Ecto neural progenitor cell (in vitro differentiated cells): ENCODE measurements at places on chromosomes 5 and 9.

DNA sequence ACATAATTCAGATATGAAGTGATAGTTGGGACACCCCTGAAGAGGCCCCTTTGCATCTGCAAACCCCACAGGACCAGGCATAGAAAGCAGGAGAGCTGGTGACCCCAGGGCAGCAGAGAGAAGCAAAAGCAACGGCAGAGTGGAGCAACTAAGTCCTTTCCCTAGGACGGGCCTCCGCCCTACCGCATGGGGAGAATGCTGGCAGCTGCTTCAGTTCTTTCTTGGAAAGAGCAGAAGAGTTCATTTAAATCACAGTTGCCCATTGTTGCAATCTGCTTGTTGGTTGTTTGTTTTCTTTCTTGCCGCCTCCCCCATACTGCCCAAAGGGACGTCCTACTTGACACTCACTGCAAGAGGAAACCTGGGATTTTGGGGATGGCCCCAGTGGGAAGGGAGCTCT is 126.2 kb downstream of the ADAMTS16 start:
- no peak for DNase-seq

DNA sequence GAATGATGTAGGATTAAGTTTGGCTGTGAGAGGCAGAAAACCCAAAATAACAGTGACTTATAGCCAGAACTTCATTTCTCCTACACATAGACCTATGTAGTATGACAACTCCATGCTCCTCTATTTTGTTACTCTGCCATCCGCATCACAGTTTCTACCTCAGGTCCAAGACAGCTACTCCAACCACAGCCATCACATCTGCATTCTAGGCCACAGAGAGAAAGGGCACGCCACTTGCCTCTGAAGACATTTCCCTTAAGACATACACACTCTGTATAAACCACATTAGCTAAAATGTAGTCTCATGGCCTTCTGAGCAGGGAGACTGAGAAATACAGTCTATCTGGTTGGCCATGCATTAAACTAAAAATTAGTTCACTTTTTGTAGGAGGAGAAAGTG is 10.0 kb downstream of the SPINK4 start:
- no peak for DNase-seq

- DNase-seq = no peak
Observed at GRCh38 chr5:107487056-107487542, 183.6 kb downstream of the EFNA5 start.

DNA sequence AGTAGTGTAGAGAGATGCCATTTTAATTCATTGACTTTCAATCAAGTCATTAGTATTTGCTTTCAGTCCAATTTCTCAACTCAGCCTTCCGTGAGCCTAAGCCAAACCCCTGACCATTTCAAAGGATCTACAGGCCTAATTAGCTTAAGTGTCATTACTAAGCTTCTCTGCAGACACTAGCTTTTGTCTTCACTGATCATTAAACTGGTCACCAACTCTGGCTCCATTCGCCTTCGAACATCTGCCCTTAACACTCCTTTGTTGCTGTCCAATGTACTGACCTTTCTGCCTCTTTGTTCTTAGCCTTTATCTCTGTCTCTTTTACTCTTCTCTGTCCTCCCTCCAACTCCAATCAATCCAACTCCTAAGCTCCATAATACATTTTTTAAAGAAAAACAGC is 299.3 kb downstream of the DIRAS2 start:
- no peak for DNase-seq

GRCh38 chr5:74613283-74613682 is 27.2 kb downstream of the ENC1 start:
- no peak for DNase-seq

DNA sequence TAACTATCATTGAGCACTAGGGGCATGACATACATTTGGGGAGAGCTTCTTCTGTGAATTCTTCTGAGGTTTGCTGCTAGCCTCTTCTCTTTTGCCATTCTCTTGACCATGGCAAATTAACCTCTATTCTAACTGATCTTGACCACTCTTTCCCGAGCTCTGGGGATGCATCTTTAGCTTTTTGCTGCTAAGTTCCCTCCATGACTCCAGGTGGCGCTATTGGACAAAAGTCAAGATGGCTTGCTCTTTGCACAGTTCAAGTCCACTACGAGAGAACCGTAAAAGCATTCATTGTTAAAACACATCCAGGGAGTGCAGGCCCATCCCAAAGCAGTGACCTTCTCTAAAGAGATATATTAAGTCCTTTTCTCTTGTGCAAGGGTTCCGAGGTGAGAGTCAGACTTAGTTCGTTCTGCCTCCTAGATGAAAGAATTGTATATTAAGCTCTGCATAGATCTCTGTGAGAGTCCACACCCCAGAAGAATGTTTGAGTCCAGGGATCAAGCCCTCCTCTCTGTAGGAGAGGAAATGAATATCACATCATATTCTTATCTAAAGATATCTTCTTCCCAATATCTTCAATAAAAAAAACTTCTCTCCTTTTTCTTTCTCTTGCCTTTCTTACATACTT is 1152.9 kb upstream of the CDH6 start:
- peak; percentile 65 for DNase-seq

DNA sequence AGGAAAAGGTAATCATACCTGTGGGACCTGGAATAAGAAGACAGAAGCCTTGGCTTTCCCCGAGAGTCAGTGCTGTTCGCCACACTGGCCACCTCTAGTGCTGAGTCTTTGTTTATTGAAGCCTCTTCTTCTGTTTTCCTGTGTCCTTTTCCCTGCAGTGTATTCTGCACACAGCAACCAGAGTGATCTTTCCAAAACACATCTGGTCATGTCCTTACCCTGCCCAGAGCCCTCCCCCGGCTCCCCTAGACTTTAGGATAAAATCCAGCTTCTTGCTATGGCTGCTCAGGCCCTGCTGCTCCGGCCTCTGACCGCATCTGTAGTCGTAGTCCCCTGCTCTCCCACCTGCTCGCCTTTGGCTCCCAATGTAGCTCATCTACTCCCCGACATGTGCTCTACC is 28.3 kb downstream of the GALNT10 start:
- no peak for DNase-seq

DNA sequence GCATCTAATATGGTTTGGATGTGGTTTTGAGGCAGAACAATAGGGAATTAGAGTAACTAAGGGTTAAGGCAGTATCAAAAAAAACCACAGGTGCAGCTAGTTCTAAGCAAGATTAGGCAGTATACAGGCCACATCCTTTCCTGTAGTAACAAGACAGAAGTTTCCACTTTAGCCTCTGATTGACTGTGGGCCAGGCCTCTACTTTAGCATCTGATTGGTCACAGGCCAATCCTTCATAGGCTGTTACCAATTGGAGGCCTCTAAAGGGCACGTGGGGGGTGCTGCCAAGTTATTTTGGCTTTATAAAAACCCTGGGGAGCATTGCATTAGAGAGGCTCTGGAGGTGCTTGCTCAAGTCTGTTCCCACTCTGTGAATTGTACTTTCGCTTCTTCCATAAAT is 144.1 kb upstream of the ST8SIA4 start:
- DNase-seq = no peak

DNA sequence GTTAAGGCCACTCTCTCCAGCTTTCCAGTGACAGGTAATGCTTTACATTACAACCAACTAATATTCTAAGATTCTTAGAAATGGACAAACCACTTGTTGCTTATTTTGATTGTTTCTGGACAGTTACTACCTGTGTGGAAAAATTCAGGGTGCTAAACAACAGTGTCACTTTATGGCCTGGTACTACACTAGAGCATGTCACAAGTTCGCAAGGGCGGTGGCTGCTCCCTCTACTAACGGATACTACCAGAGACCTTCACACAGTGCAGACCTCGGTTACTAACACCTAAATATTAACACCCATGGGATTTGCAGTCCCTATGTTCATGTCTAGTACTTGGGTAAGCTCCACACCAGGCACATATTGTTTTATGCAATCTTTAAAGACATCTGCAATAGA is 13.4 kb downstream of the HMGXB3 start:
- DNase-seq = no peak

- DNase-seq = no peak
Observed at GRCh38 chr5:171127314-171127713, 181.7 kb upstream of the TLX3 start.

DNA sequence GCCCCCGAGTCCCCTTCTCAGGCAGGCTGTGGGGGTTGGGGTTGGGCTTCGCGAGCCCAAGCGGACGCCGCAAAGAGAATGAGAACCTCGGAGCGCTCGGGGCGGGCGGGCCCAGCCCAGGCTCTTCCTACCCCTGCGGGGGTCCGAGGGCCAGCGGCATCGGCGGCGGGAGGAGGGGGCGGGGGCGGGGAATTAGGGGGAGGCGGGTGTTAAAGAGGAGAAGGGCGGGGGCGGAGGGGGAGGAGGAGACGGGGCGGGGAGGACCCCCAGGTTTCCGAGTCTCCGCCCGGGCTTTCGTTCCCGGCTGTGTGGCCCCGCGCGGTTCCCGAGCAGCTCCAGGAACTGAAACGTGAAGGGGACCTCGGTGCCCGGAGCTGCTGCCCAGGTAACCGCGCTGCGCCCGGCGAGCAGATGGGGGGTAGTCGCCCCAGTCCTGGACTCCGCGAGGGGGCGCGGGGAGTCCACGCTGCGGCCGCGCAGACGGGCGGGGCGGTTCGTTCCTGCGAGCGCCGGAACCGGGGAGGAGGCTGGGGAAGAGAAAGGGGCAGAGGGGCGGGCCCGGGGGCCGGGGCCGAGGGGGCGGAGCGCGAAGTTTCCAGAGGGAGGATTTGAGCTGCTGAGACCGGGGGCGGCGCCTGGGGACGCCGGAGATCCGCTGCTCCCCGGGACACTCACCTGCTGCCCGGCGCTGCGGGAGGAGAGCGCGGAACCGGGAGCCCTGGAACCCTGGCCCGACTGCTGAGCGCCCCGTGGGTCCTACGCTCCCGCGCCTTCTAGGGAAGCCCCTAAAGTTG is 38.4 kb upstream of the PLEKHG4B start:
- DNase-seq = peak; percentile 89

DNA sequence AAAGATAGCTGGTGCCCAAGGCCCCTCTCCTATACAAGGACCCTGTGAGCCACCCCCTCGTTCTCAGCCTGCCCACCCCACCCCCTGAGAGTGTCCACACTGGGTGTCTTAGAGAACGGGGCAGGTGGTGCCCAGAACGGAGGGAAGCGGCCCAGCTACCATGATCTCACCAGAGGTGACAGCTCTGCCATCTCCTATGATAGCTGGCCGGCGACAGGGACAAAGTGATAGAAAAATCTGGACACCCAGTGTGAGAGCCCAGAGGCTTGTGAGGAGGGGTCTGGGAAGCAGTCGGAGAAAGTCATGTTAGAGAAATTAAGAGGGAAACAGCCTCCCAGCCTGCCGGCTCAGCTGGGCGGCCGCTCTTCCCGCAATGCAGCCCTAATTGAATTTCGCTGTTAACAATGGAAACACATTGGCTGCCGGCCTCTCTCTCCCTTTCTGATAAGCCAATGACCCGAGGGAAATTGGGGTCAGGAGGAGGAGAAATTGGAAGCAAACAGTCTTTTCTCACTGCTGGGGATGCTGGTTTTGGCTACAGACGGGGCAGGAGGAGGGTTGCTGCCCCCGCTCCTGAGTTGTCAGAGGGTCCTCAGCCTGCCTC is 32.3 kb downstream of the HK3 start:
- peak; percentile 85 for DNase-seq

- DNase-seq = no peak
Observed at GRCh38 chr5:61702784-61703183, 370.7 kb downstream of the ZSWIM6 start.

- DNase-seq = no peak
Observed at GRCh38 chr5:159657771-159658170, 258.5 kb upstream of the ADRA1B start.

GRCh38 chr5:10578293-10578665 is 14.4 kb downstream of the ANKRD33B start:
- no peak for DNase-seq

DNA sequence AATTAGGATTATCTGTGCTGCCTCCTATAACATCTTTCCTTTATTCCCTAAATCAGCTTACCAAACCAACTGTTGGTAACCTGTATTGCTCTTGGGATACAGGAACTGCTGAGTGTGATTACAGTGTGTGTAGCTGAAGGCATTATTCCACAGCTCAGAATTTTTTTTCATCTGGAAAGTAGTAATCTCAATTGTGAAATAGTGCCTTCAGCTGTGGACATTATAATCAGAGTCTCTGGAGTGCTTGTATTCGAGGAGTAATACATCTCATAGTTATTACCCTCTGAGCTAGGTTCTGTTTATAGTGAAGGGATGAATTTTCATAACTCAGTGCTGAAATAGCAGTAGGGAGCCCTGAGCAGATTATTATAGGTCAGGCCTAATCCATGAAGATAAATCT is 199.5 kb downstream of the MAST4 start:
- no peak for DNase-seq

GRCh38 chr5:54628050-54628449 is 110.5 kb downstream of the SNX18 start:
- no peak for DNase-seq

GRCh38 chr5:61767231-61768080 is 435.4 kb downstream of the ZSWIM6 start:
- DNase-seq = no peak

DNA sequence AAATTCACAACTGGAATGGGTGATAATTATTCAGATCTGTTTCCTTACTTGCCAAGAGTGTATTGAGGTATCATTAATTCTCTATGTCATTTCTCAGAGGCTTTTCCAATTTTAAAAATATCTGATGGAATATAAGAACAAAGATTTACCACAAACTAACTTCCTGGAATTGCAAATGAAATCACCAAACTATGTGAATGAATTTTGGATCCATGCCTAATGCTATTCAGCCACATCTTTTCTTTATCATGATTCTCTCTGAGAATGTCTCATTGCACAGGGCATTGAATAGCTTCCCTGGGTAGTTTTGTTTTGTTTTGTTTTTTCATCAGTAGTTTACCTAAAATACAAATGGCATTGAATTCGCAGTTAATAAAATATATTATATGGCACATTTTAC is 146.9 kb upstream of the FBN2 start:
- no peak for DNase-seq

GRCh38 chr9:15543047-15543813 is 9.6 kb upstream of the CCDC171 start:
- no peak for DNase-seq

DNA sequence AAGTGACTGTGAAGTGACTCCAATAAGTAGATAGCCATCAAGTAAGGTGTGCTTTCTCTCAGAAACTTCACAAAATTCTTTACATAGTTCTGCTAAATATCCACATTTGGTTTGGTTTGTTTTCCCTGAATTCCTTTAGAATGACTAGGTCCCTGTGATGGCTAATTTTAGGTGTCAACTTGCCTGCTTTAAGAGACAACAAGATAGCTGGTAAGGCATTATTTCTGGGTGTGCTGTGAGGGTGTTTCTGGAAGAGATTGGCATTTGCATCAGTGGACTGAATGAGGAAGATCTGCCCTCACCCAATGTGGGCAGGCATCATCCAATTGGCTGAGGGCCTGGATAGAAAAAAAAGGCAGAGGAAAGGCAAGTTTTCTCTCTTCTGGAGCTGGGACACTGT is 8.3 kb upstream of the PTBP3 start:
- DNase-seq = no peak

DNA sequence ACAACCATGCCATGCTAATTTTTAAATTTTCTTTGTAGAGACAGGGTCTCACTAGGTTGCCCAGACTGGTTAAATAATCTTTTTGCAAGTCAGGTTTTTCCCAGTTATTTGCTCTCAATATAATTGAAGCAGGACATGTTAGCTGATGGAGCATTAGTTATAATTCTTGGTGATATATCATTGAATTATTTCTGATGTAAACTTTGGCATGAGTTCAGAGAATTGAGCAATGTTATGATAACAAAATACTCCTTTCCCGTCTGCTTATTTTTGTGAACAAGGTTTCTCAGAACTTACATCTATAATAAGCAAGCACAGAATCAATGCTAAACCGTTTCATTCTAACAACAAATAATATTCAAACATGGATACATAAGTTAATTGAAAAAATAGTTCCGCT is 37.8 kb downstream of the BHMT start:
- DNase-seq = no peak
